ENCODE measurements at places on chromosomes 2 and 18.

DNA sequence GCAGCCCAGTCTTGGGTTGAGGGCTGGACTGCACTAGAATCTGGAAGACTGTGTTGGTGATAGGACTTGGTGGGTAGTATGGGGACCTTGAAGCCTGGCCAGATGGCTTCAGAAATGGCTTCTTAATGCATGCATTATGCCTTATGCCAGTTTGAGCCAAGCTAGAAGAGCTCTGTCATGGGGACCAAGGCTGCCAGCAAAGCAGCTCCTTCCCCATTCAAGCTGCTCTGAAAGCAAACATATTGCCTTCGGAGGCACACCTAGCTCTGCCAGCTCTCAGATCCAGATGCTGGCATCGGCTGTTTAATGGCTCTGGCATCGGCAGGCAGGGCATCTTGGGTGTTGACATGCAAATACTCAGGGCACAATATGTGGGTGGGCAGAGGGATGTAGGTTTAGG lies 59.0 kb upstream of the IGFBP5 start:
- DNase-seq = no peak

GRCh38 chr18:36895606-36896005 lies 66.7 kb downstream of the KIAA1328 start:
- DNase-seq = no peak

DNA sequence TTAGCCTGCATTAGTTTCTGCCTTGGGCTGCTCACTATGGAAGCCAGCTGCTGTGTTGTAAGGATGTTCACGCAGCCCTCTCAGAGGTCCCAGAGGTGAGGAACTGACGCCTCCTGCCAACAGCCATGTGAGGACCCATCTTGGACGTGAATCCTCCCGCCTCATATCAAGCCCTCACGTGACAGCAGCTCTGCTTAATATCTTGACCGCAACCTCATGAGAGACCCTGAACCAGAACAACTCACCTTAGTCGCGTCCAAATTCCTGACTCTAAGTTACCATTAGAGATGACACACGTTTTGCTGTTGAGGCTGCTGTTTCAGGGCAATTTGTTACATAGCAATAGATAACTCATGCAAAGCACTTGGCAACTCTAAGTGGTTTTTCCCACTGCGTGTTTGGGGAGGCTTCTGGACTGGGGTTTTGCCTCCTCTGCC lies 97.7 kb downstream of the TMEM17 start:
- peak; percentile 80 for DNase-seq

- peak; percentile 92 for DNase-seq
Measured at GRCh38 chr18:24987303-24988252, 364.4 kb downstream of the ZNF521 start.

GRCh38 chr2:232750135-232750671 lies 26.2 kb downstream of the KCNJ13 start:
- no peak for DNase-seq

DNA sequence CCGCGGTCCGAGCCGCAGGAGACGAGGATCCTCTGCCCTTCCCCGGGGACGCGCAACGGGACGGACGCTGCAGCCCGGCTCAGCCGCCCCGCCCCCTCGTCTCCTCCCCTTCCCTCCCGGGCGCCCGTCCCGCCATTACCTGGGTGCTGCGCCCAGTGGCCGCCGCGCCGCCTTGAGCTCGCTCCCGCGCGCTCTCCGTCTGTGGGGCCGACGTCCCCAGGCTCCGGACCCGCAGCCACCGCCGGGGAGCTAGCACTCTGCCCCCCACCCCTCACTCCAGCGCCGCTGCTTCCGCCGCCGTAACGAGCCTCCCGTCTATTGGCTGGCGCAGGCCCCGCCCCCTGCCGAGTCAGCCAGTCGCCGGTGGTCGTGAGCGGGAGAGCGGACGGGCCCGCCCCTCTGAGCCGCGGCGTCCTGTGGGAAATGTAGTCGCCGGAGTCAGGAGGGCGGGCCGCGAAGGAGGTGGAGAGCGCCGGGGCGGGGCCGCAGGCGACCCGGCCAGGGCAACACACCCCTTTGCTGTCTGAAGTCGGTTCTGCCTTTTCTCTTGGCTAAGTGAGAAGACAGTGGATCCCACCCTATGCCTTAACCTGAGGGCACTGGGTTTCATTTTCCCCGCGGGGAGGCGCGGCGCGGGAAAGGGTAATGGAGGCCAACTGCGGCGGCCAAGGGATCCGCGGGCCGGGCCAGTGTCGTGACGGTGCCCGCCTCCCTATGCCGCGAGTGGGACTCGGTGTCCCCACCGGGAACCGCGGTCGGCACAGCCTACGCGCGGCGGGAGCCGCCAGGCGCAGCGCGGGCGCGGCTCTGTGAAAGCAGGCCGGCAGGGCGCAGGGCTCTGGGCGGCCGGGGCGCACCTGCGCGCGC lies at the start of gene SAP130:
SAP130 (minus strand) TSS at position 259 of the 867 bp plus-strand sequence. CDS start 1,767 bp downstream, outside the sequence.
- DNase-seq = peak; percentile 99

- no peak for DNase-seq
Measured at GRCh38 chr2:105099153-105099552, 61.3 kb downstream of the MRPS9 start.

- peak; percentile 22 for DNase-seq
Measured at GRCh38 chr18:36493349-36494159, 196.0 kb downstream of the FHOD3 start.

DNA sequence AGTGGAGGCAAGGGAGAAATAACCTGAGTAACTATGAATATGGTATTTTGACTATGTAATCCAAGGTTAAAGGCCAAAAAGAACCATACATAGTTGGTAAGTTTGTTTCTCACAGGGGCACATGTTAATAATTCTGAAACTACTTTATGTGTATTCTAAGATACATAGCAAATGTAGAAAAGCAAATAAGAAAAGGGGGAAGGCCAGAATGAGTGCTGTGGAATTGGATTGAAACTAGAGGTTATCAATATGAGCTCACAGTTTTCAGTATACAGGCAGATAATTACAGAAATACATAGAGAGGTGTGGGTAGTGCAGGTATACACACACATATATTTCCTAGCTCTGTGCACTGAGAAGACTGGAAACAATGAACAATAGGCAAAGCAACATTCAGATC lies 13.7 kb downstream of the INO80C start:
- no peak for DNase-seq
